ENCODE measurements at places on chromosomes 12 and 14.
A peak's percentile ranks its signal among the peaks of the same experiment; 100 is the strongest.

DNA sequence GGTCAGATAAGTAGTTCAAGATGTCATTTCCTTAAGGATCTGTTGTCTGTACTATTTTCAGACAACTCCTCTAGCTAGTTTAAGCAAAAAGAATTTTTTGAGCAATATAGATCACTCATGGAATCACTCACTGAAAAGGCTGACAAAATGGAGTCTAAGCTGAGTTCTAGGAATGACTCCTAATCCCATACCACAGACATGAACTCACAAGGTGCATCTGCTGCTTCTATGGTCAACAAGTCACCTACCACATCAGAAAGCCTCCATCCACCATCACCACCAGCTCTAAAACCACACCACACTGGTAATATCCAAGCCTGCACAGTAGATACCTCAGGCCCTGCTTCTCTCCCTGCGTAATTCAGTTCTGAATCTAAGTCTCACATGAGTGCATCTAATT is 33.0 kb downstream of the PWP1 start:
- no peak for DNase-seq

- no peak for DNase-seq
Measured at GRCh38 chr12:55696796-55697462, 10.8 kb downstream of the ITGA7 start.

DNA sequence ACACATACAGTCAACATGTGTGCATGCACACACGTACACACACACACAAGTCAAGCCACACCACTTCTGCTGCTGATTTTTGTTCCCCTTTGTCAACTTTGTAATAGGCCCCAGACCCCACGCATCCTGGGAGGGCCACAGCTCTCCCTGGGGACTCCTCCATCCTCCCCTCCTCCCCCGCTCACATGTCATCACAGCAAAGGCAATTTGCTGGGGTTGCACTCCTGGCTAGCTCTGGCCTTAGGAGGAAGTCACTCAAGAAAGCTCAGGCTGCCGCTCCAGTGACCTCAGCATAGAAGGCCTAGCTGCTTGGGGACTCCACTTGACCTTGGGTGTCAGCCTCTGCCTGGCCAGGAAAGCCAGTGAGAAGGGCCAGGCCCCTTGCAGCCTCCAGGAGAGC is 27.2 kb downstream of the NGB start:
- DNase-seq, result no peak

DNA sequence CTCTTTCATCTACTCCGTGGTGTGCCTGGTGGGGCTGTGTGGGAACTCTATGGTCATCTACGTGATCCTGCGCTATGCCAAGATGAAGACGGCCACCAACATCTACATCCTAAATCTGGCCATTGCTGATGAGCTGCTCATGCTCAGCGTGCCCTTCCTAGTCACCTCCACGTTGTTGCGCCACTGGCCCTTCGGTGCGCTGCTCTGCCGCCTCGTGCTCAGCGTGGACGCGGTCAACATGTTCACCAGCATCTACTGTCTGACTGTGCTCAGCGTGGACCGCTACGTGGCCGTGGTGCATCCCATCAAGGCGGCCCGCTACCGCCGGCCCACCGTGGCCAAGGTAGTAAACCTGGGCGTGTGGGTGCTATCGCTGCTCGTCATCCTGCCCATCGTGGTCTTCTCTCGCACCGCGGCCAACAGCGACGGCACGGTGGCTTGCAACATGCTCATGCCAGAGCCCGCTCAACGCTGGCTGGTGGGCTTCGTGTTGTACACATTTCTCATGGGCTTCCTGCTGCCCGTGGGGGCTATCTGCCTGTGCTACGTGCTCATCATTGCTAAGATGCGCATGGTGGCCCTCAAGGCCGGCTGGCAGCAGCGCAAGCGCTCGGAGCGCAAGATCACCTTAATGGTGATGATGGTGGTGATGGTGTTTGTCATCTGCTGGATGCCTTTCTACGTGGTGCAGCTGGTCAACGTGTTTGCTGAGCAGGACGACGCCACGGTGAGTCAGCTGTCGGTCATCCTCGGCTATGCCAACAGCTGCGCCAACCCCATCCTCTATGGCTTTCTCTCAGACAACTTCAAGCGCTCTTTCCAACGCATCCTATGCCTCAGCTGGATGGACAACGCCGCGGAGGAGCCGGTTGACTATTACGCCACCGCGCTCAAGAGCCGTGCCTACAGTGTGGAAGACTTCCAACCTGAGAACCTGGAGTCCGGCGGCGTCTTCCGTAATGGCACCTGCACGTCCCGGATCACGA is 2.2 kb downstream of the SSTR1 start:
- DNase-seq, result no peak

DNA sequence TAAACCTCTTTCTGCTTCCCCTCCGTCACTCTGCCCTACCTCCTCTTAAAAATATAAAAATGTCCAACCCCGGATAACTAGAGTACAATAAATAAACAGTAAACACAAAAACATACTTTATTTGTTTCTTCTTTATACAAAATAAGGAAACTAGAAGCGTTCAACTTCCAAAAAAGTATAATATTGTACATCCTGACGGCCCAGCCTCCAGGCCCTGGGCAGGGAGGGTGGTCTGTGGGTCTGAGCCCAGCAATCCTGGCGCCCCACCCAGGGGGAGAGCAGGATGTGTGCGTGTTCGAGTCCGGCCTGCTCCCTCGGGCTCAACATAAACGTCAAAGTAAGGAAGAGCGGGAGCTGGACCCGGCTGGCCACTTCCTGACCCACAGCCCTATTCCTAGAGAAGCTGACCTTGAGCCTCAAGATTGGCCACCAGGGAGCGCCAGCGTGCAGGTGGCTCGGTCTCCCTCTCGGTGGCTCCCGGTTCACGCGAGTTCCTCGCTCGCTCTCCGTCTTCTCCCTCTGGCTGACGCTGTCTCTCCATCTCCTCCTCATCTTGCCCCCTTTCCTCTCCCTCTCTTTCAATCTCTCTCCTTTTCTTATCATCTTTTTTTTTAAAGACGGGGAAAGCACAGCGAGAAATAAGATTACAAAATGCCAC is 9.4 kb downstream of the LHX5 start:
- DNase-seq, result peak; percentile 67
